ENCODE measurements at places on chromosomes 5 and 9. TPM values are rescaled to one million over a fixed set of nuclear protein-coding genes. Genes with fewer than 3 reads are reported as not detected.

Gene KCNMB1
- total RNA-seq: 0.23 TPM

Gene MPDZ
- 64.1 TPM for total RNA-seq

Gene MYO10
- total RNA-seq: 33.4 TPM

Gene APBA1
- 93.2 TPM for total RNA-seq

Gene DIPK1B
- total RNA-seq: 37.4 TPM

Gene GPR150
- 0.23 TPM for total RNA-seq

Gene PCDHB13
- total RNA-seq: 10.8 TPM

Gene SPRY4
- total RNA-seq: 4.8 TPM

Gene SPACA9
- total RNA-seq: 5.1 TPM

Gene LAMC3
- 3.7 TPM for total RNA-seq

Gene MTREX
- 107 TPM for total RNA-seq

Gene FOXI1
- total RNA-seq: not detected

Gene PCDHB10
- 22.4 TPM for total RNA-seq

Gene KIAA0825
- 36.9 TPM for total RNA-seq

Gene EIF4EBP3
- total RNA-seq: not detected

Gene ERCC8
- total RNA-seq: 31.6 TPM

Gene HMCN2
- total RNA-seq: 0.46 TPM

Gene DELE1
- 34.1 TPM for total RNA-seq

Gene SPINK6
- not detected for total RNA-seq

Gene CBY3
- total RNA-seq: 0.46 TPM

Gene PCDHGA6
- 11.3 TPM for total RNA-seq

Gene MELK
- 6.9 TPM for total RNA-seq

Gene ROPN1L
- total RNA-seq: 12.0 TPM

Gene KCNV2
- total RNA-seq: not detected

Gene PLCXD3
- total RNA-seq: 23.5 TPM

Gene IFNK
- total RNA-seq: not detected

Gene LECT2
- not detected for total RNA-seq

Gene TUT7
- 34.1 TPM for total RNA-seq

Gene NR2F1-AS1
- total RNA-seq: 82.4 TPM

Gene FRMD3
- total RNA-seq: 26.5 TPM

Gene PCDHGA2
- 8.5 TPM for total RNA-seq

Gene CTXN3
- total RNA-seq: 8.5 TPM

Gene TMEM8B
- 10.4 TPM for total RNA-seq

Gene SLCO6A1
- not detected for total RNA-seq

Gene ZBED3
- 4.4 TPM for total RNA-seq

Gene SEMA6A
- 59.1 TPM for total RNA-seq

Gene DNAH5
- 4.2 TPM for total RNA-seq

Gene ZCCHC10
- 33.4 TPM for total RNA-seq

Data from diencephalon (tissue), 1 donor.